ENCODE measurements at places on chromosomes 2 and 18. TPM values are rescaled to one million over a fixed set of nuclear protein-coding genes. Genes with fewer than 3 reads are reported as not detected.

Gene SPDYA
- 2.6 TPM for total RNA-seq

Gene REG3G
- total RNA-seq, result not detected

Gene SCN2A
- not detected for total RNA-seq

Gene NAT8
- not detected for total RNA-seq

Gene GRHL1
- 2.0 TPM for total RNA-seq

Gene MATN3
- 0.83 TPM for total RNA-seq

DNA sequence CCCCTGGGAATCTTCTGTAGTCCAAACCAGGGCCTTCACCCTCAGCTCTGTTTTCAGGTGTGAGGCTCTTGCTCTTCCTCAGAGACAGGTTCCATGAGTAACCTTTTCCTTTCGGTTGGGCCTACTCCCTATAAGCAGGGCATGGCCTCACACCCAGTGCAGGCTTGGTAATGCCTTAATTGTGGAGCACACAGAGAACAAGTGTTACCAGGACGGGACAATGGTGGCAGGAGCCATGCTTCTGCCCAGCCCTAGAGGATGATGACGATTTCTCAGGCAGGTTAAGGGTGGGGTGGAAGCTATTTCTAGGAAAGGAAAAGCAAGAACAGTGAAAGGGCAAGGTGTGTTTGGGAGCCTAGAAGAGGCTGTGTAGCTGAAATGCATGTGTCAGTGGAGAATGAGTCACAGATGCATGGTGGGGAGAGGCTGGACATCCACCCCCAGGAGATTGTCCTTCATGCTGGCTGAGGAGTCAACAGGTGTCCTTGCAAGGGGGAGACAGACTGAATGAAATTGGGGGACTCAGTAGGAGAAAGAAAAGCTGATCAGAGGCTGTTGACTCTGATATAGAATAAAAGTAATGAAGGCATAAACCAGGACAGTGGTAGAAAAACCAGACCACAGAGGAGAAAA, 22.0 kb upstream of the SERPINB12 start:
- peaks cover 5% of the 10 kb centered on the region for H3K36me3 ChIP-seq
- H3K27ac ChIP-seq, result no peak overlapping the region
- no peaks in the 10 kb centered on the region for H3K27me3 ChIP-seq

DNA sequence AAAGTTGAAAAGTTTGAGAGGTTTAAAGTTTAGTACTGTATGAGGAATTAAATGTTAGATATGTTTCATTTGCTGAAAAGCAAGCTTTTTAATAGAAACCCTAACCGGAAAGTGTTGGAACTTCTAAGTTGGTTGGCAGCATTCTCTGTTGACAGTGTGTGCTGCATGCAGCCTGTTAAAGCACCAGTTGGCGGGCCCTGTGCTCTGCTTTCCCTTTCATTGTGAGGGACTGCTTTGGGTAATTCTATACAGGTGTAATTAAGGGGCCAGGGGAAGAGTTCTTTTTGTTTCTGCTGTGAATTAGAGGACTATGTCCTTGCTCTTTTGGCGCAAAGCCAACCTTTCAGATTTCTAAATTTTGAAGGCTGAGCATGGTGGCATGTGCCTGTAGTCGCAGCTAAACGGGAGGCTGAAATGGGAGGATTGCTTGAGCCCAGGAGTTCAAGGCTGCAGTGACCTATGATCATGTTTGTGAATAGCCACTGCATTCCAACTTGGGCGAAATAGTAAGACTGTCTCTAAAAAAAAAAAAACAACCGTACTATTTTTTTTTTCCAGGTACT, 20.1 kb downstream of the PLEKHB2 start:
- no peak for DNase-seq
- H3K27me3 ChIP-seq, result no peaks in the 10 kb centered on the region
- no peak overlapping the region for H3K27ac ChIP-seq
- no peak overlapping the region for H3K4me3 ChIP-seq
- peaks cover 85% of the 10 kb centered on the region for H3K36me3 ChIP-seq

- H3K4me3 ChIP-seq, result no peak overlapping the region
- H3K4me1 ChIP-seq, result no peaks in the 10 kb centered on the region
- no peak overlapping the region for H3K27ac ChIP-seq
- no peaks in the 10 kb centered on the region for H3K36me3 ChIP-seq
- no peak for DNase-seq
Measured at GRCh38 chr2:6937157-6937556, 19.9 kb downstream of the RNF144A start.

GRCh38 chr18:43001821-43002220, 113.7 kb downstream of the RIT2 start:
- DNase-seq, result no peak
- no peak overlapping the region for H3K27ac ChIP-seq
- H3K36me3 ChIP-seq, result no peaks in the 10 kb centered on the region
- no peak overlapping the region for H3K4me3 ChIP-seq
- no peaks in the 10 kb centered on the region for H3K4me1 ChIP-seq

DNA sequence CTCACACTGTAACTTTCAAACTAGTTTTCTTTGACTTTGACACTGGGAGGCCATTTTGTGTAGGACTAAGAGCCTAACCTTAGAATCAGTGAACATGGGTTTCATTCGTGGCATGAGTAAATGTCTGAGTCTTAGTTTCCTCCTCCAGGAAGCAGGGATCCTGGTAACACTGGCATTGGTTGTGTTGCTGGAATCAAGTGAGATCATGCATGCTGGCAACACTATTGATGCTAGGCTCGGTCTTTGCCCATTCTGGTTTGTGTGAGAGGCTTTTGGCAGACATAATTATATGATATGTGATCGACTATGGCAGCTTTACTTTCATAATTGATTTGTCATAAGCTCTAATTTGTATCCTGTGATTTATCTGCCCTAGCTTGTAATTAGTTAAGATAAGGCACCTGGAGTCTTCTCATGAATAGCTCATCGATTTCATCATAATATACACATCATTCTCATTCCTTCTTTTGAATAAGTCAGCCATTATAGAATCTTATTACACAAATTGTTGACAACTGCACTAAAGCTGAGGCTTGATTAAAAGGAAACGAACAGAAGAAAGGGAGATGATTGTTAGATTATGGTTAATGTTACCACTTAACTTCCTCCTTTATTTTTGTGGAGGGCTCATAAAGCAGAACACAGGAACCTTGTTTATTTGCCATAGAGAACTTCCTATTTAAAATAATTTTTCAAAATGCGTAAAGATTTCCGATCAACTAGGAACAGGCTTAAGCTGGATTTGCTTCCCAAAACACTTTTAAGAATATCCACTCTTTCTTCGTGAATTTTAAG, 12.6 kb downstream of the PPP1R1C start:
- no peaks in the 10 kb centered on the region for H3K36me3 ChIP-seq
- DNase-seq, result no peak
- H3K27ac ChIP-seq, result no peak overlapping the region
- H3K4me1 ChIP-seq, result no peaks in the 10 kb centered on the region

DNA sequence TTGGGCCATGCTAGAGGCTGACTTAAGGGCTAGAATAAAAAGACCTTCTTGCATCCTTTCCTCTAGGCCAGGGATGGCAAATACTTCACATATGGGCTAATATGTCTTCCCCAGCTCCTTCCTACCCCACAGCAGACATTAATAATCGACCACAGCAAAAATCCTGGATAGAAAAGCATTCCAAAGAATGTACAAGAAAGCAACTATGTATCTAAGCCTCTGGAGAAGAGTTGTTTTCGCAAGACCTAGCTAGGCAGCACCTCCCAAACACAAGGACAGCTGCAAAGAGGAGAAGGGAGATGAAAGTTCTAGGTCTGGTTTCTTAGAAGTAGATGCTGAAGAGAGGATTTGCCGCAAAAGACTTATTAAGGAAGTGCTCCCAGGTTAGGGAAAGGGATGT, 372.6 kb downstream of the SLC4A3 start:
- no peak overlapping the region for H3K27ac ChIP-seq
- H3K36me3 ChIP-seq, result no peaks in the 10 kb centered on the region
- H3K27me3 ChIP-seq, result no peaks in the 10 kb centered on the region

GRCh38 chr18:36333414-36333813, 35.9 kb downstream of the FHOD3 start:
- peaks cover 7% of the 10 kb centered on the region for H3K4me1 ChIP-seq
- no peak overlapping the region for H3K4me3 ChIP-seq
- DNase-seq, result peak; percentile 23
- H3K27ac ChIP-seq, result no peak overlapping the region
- peaks cover 4% of the 10 kb centered on the region for H3K36me3 ChIP-seq

DNA sequence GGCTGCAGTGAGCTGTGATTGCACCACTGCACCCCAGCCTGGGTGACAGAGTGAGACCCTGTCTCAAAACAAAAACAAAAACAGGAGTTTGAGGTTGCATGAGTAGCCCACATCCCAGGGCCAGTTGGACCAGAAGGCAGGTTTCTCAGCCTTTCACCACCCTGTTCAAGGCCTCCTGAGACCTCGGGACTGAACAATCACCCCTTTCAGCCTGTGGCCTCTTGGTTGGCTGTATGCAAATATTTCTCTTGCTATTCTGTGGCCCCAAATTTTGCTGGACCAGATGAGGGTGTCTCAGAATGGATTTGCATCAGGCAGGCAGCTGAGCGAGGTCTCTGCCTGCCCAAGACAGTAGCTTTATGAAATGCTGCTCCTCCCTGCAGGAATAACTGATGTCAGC, 56.9 kb downstream of the DPYSL5 start:
- H3K4me3 ChIP-seq, result no peak overlapping the region
- no peaks in the 10 kb centered on the region for H3K4me1 ChIP-seq
- H3K27ac ChIP-seq, result no peak overlapping the region
- no peaks in the 10 kb centered on the region for H3K36me3 ChIP-seq

GRCh38 chr2:217335341-217335966, 475.6 kb upstream of the TNP1 start:
- DNase-seq, result no peak
- H3K4me1 ChIP-seq, result peaks cover 23% of the 10 kb centered on the region
- H3K4me3 ChIP-seq, result no peak overlapping the region
- H3K36me3 ChIP-seq, result no peaks in the 10 kb centered on the region

- no peaks in the 10 kb centered on the region for H3K4me1 ChIP-seq
- no peaks in the 10 kb centered on the region for H3K36me3 ChIP-seq
- peaks cover 49% of the 10 kb centered on the region for H3K27me3 ChIP-seq
- no peak overlapping the region for H3K4me3 ChIP-seq
- no peak overlapping the region for H3K27ac ChIP-seq
- DNase-seq, result no peak
Measured at GRCh38 chr18:65924904-65925303, 174.1 kb downstream of the CDH7 start.

All from MCF 10A (cell line).